Activated CD4-positive, alpha-beta memory T cell treated with anti-CD3 and anti-CD28 coated beads, Interleukin-2, amount 10 ng/mL, durations not matched to agents 7 days and 5 days (primary cell): ENCODE measurements at places on chromosomes 1 and 21. TPM values are rescaled to one million over a fixed set of nuclear protein-coding genes. Genes with fewer than 3 reads are reported as not detected.

HES3 gene
- total RNA-seq: not detected

PPP1R15B gene
- 76.0 TPM for total RNA-seq

DNA sequence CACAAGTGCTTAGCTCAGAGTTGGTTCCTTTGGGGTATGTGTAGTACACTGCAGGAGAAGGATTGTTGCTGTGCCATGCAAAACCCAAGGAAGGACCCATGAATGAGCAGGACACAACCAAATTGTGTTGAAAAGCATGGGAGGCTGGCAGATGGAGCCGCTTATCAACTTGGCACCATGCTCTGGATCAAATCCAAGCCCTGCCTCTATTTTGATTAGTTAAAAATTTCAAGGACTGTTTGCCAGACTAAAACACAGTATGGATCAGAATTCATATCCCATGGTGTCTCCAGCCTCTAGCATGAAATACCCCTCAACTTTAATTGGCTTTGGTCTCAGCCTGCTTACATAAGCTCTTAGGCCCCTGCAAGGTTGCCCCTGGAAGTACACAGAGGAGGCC is 27.8 kb downstream of the CCDC185 start:
- no peak for DNase-seq

DNA sequence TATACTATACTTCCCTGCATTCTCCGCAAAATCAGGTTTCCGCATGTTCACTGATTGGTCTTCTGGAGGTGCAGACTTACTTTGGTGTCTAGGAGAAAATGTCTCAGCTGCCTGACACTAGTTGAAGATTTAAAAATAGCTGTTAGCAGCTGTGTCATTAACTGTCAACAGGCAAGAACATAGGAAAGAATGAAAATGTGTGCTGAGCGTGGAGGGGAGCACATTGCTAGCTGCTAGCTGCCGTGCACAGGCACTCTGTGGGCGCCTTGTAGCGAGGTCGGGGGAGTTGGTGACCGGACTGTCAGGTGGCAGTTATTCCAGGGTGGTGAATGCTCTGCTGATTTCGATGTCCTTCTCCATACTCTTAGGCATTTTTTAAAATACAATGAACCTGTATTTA is 5.2 kb downstream of the FAAH start:
- no peak for DNase-seq

GRCh38 chr1:56490619-56491018 is 88.7 kb downstream of the PLPP3 start:
- DNase-seq: no peak
